ENCODE measurements at places on chromosomes 3 and 15. TPM values are rescaled to one million over a fixed set of nuclear protein-coding genes. Genes with fewer than 3 reads are reported as not detected.

Gene C2CD4B
- 0.49 TPM for total RNA-seq

Gene CCR4
- 0.49 TPM for total RNA-seq

Gene CAMP
- not detected for total RNA-seq

Gene CYB561D2
- 11.5 TPM for total RNA-seq

Gene IGF2BP2
- total RNA-seq = 9.8 TPM

Gene CRBN
- total RNA-seq = 30.7 TPM

Gene CYP1A2
- total RNA-seq = not detected

Gene PGBD4
- total RNA-seq = 1.5 TPM

Gene TIPIN
- total RNA-seq = 7.9 TPM

Gene KLHL40
- not detected for total RNA-seq

Gene VILL
- total RNA-seq = 7.9 TPM

Gene CSPG5
- total RNA-seq = 0.98 TPM

Gene LMAN1L
- total RNA-seq = not detected

Gene MEX3B
- 5.2 TPM for total RNA-seq

Gene RAB6B
- total RNA-seq = 3.7 TPM

Gene SERPINI2
- total RNA-seq = not detected

Gene C2CD4A
- not detected for total RNA-seq

Gene PRSS50
- total RNA-seq = not detected

Gene LMOD3
- total RNA-seq = not detected

Gene XCR1
- total RNA-seq = not detected

Gene TMEM89
- not detected for total RNA-seq

Gene MESP2
- total RNA-seq = not detected

Gene ILDR1
- 3.7 TPM for total RNA-seq

Gene ZPLD1
- total RNA-seq = not detected

Gene CRYGS
- total RNA-seq = not detected

Gene PLCB2
- total RNA-seq = 14.0 TPM

Gene SLC6A1
- 2.0 TPM for total RNA-seq

Gene SPTSSB
- 2.9 TPM for total RNA-seq

Gene TTC23
- total RNA-seq = 64.1 TPM

Gene PPP1R14D
- total RNA-seq = not detected

Gene DAPK2
- 50.3 TPM for total RNA-seq

Gene PLSCR5
- total RNA-seq = not detected

Gene CRABP1
- total RNA-seq = not detected

Gene SLC28A2
- total RNA-seq = not detected

Gene LPP
- total RNA-seq = 248 TPM

Gene ARGFX
- total RNA-seq = not detected

Gene PRRT3
- total RNA-seq = 1.7 TPM

Gene PPP1R2
- total RNA-seq = 98.0 TPM

Gene GMNC
- total RNA-seq = 0.25 TPM

Gene SLC12A8
- total RNA-seq = 6.1 TPM

Gene NANOGP8
- not detected for total RNA-seq

Gene STRC
- total RNA-seq = 0.74 TPM

Gene POU1F1
- not detected for total RNA-seq

Gene RASL12
- total RNA-seq = 85.7 TPM

Gene TF
- 2.9 TPM for total RNA-seq

Gene FBLN2
- total RNA-seq = 94.3 TPM

Gene ST8SIA2
- not detected for total RNA-seq

Gene UBL7
- 39.8 TPM for total RNA-seq

Gene EXD1
- total RNA-seq = not detected

Gene ATP13A5
- total RNA-seq = not detected

Gene UTS2B
- total RNA-seq = 1.7 TPM

Gene CLRN1
- not detected for total RNA-seq

Gene PLA2G4E
- 8.8 TPM for total RNA-seq

Gene ADAMTS17
- 16.0 TPM for total RNA-seq

Gene CLDN16
- 0.49 TPM for total RNA-seq

Gene ZCWPW2
- 3.7 TPM for total RNA-seq

Gene TLR9
- not detected for total RNA-seq

Data from vagina (tissue), 2 donors.